LoVo (cell line): ENCODE measurements at places on chromosomes 1 and 21.

DNA sequence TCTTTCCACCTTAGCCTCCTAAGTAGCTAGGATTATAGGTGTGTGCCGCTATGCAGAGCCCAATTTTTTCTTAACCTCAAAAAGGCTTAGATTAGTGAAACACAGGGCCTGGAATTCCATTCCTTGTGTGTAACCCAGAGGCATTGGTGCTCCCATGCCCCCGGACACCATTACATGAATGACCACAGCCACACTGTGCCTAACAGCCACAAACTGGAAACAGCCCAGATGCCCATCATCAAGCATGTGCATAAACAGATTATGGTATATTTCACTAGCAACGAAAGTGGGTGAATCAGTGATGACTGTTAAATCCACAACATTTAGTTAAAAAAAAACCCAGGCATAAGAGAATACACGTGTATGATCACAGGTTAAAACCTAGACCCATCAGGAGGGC is 24.4 kb downstream of the ADAM30 start:
- DNase-seq: no peak

- DNase-seq: no peak
Measured at GRCh38 chr1:10834770-10835412, 38.4 kb upstream of the CASZ1 start.

GRCh38 chr1:192696082-192696481 is 60.1 kb downstream of the RGS13 start:
- DNase-seq: no peak

- no peak for DNase-seq
Measured at GRCh38 chr1:201545851-201546492, 7.0 kb downstream of the NAV1 start.

DNA sequence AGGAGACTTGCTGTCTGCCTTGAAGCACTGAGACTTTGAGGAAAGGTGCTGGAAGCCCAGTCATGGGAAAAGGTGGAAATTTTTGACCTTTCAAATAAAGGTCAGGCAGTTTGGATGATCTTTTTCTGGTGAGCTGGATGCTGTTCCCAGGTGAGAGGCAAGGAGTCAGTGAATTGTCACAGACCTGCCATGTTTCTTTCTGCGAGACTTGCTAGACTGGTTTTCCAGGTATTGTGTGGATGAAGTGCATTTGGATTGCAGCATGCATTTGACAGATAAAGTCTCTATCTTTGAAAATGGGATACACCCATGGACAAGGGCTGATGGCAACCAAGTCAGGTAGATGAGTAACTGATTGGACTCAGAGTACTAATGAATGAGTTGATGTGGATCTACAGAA is 65.7 kb upstream of the NHLH2 start:
- no peak for DNase-seq

DNA sequence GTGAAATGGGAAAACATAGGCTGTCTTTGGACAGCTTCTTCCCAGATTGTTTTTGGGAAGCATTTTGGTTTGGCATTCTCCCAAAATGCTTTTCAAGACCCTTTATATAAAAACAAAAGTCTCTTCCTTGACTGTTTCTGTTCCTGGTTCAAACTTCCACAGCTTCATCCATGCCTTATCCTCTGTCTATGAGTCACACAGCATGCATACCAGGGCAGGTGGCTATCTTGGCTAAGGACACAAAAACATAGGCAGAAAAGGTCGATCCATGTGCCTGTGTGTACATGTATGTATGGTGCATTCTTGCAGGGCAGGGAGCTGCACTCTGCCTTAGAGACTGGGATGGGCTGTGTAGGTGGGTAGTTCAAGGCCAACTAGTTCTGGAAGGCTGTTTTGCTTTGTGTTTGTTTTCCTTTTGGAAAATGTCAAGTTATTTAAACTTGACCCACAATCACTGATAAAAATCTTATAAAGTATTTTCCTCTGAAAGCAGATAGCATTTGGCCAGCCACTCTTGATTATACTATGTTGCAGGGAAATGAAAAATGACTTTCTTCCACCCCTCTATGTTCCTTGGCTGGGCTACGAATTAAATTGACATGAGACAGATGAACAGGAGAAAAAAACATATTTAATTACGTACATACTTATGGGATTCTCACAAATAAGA is 437.0 kb downstream of the SIPA1L2 start:
- no peak for DNase-seq

DNA sequence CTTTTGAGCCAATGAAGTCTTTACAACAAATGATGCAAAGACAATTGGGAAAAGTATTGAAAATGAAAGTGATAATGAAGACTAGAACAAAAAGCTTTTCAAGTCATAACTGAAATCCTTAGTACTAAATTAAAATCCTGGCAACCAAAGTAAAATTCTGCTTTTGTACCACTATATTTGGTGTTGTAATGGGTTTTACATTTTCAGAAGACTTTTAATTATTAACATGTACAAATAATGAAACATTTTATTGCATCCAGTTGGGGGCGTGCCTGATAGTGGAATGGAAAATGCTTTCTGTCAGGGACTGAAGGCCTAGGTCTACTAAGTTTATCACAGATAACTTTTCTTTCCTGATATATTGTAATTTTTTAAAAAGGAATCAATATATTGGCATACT is 89.4 kb downstream of the SDCCAG8 start:
- no peak for DNase-seq

- no peak for DNase-seq
Measured at GRCh38 chr1:48127735-48128685, 94.5 kb upstream of the SLC5A9 start.

DNA sequence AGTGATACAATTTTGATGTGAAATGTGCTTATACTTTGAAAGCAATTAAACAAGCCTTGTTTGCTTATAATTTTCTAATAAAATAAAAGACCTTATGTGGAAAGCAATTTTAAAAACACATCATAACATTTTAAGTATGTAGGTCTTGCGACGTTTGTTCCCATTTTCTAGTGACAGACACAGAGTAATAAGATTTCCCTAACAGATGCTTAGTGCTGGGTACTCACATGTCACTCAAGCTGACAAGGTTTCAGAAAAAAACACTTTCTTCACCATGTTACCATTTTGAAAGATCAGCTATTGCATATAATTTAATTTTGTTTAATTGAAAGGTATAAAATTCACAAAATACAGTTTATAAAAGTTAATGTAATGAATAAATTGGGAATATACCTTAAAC is 14.1 kb upstream of the ZRANB2 start:
- no peak for DNase-seq

- no peak for DNase-seq
Measured at GRCh38 chr1:206651958-206652890, 16.9 kb downstream of the DYRK3 start.

GRCh38 chr1:29310616-29311180 is 74.4 kb downstream of the PTPRU start:
- DNase-seq: no peak

DNA sequence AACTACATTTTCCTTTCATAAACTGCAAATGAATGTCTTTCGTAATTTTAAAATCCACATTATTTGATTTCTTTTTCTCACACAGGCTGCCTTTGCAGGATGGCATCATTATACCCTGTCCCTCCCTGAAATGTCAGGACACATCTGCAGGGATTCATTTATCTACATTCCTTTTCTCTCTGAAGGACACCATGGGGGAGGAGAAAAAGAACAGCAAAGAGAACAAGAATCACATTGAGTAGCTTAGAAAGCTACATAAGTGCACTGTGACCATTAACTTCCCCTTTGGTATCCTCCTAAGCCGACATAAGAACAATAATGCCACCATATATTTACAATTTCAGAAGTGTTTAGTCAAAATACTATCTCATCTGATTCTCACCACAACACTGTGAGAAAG is 129.5 kb downstream of the PIGK start:
- no peak for DNase-seq

DNA sequence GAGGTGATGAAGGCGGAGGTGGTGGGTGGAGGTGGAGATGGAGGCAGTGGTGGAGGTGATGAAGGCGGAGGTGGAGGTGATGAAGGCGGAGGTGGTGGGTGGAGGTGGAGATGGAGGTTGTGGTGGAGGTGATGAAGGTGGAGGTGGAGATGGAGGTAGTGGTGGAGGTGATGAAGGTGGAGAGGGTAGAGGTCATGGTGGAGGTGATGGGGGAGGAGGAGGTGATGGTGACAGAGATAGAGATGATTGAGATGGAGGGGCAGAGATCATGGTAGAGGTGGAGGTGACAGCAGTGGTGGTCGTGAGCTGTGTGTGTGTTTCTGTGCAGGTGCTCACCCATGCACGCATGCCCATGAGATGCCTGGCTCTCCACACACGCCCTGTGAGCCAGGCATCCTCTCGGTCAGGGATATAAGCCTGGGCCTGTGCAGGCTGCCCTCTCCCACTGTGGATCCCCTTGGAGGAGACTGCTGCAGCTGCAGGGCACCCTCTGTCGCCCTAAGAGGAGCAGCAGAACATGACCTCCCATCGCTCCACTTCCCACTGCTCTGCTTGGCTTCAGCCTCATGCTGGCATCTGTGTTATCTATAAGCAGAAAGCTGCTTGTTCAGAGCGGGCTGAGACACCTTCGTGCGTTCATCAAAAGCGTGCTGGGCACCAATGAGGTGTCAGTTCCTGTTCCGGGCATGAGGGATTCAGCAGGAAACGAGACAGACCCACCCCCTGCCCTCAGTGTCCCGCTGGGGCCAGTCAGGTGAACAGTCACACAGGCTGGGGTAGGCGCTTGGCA is 20.5 kb upstream of the NPHP4 start:
- no peak for DNase-seq

DNA sequence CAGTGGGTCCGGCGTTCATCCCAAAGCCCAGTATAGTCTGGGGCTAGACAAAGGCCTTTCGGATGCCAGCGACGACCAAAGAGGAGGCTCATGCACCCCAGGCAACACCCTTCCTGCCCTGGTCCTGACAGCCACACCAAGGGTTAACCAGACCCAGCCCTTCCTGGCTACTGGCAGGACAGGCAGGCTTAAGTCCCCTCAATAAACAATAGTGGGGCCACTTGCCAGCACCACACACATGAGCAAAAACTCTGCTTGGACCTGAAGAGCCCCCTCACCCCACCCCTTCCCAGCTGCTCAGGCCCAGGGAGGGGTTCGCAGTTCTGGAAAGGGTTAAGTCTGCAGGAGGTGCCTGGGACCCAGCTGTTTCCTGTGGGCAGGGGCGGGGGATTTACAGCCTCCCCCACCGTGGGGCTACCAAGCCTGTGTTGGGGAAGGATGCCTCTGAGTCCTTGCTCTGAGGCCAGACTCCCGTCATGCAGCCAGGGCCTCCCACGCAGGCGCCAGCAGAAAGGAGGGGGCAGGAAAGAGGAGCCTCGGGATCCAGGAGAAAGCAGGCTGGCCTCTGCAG is 18.2 kb downstream of the PHLDA3 start:
- no peak for DNase-seq

DNA sequence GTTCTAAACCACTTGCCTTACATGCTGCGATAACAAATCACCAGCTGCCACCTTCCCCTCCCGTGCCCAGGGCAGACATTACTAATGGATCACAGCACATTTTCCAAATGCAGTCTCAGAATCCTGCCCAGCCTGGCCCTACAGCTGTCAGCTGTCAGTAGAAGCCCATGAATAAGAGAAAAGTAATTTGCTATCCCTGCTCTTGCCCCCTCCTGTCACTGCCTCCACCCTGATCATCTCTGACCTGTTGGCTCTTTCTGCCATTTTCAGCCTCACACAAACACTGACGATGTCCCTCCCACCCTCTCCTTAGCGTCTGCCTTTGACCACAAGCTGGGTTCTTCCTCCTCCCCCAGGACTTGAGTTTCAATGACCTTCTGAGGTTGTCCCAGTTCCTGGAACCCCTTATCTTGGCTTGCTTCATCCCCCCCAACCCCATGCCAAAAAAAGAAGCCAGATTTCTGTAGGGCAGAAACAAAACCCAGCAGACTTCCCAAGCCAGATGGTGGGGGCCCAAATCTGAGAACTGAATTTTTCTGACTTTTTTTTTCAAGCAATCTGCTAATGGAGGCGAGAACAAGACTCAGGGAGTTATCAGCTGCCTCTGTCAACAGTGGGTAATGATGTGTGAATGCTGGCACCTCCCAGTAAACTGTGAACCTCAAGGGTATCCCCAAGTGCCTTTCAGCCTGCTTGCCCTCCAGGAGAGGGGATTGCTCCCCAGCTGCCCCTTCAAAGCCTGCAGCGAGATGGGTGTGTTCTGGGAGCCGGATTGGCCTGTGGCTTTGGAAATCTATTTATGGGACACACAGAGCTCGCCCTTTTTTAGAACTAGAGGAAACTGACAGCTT is 216.5 kb upstream of the VAMP3 start:
- no peak for DNase-seq

DNA sequence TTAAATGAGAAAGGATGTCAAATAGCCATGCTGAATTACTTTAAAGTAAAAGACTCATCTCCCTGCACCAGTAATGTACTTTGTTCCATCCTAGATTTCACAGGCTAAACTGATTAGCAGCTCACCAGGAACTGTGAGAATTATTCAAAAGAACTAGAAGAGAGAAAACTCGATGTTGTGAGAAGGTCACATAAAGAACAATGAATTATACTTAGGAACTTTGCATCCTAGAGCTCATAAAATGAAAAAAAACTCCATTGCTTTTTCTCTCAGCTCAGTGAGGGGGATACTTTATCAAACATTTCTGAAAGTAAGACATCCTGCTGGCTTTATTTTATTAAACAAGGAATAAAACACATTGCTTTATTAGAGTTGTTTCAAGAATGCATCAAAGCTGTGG is 278.5 kb downstream of the MRPL39 start:
- DNase-seq: no peak

DNA sequence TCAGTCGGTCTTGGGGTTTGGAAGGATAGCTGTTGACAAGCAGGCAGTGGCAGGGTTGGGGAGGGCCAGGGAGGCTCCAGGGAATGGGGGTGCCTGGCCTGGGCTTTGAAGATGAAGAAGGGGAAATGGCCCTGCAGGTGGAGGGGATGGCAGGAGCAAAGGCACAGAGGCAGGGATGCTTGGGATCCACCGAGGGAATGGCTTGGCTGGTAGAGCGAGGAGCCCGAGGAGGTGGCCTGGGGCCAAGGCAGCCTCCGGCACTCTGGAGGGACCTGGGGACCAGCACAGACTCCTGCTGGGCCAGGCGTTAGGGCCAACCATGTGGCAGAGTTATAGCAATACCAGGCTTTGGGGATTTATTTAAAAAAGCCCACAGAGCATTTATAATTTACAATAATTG is 62.9 kb upstream of the EDN2 start:
- DNase-seq: no peak

GRCh38 chr1:175314300-175314699 is 121.7 kb upstream of the KIAA0040 start:
- DNase-seq: no peak

GRCh38 chr1:236018885-236019453 is 45.9 kb downstream of the NID1 start:
- no peak for DNase-seq

DNA sequence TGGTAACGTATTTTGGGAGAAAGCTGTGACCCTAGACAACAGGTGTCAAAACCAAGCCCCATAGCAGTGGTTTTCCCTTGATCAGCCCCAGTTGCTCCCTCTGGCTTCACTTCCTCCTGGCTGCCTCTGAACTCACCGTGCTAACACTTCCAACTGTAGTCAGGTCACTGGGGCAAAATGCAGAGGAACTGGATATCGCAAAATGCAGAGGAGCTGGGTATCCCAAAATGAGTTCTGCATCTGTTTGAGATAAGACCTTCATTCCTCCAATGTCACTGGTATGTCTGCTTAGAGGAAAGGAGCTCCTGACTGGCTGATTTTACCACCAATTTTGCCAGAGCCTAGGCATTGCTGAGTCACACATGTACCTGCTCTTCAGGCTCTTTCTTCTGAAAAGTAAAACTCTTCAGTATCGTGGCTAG is 19.6 kb upstream of the TACSTD2 start:
- DNase-seq: no peak

GRCh38 chr1:62800825-62801306 is 16.9 kb downstream of the ATG4C start:
- DNase-seq: no peak

GRCh38 chr1:27672750-27673112 is 739 bp upstream of the IFI6 start:
- DNase-seq: no peak
